ENCODE measurements at places on chromosomes 5 and 9. TPM values are rescaled to one million over a fixed set of nuclear protein-coding genes. Genes with fewer than 3 reads are reported as not detected.

Gene CKMT2
- not detected for total RNA-seq

Gene CDO1
- total RNA-seq: 0.18 TPM

Gene MEGF10
- not detected for total RNA-seq

Gene ABCA1
- 24.5 TPM for total RNA-seq

Gene BRD8
- total RNA-seq: 32.9 TPM

Gene GLDC
- 1.3 TPM for total RNA-seq

Gene IFNB1
- total RNA-seq: not detected

Gene AQP3
- 173 TPM for total RNA-seq

- DNase-seq: no peak
Observed at GRCh38 chr5:83364312-83365299, 106.9 kb upstream of the VCAN start.

GRCh38 chr5:5360941-5361520 lies 61.4 kb upstream of the ICE1 start:
- no peak for DNase-seq

DNA sequence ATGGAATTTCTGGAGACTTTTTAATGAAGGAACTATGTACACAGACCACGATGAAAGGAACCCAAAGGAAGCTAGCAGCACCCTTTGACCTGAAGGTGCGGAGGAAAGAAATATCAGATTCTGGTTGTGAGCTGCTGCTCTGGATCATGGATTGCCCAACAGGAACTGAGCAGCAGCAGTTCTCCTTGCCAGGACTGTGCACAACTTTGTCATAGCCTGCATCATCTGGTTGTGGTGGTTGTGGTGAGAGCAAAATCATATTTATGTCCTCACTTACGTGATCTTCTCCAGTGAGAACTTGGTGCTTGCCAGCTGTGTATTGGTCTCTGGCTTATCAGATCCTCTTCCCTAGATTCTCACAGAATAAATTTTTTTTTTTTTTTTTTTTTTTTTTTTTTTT lies 70.7 kb upstream of the LPAR1 start:
- DNase-seq: no peak

DNA sequence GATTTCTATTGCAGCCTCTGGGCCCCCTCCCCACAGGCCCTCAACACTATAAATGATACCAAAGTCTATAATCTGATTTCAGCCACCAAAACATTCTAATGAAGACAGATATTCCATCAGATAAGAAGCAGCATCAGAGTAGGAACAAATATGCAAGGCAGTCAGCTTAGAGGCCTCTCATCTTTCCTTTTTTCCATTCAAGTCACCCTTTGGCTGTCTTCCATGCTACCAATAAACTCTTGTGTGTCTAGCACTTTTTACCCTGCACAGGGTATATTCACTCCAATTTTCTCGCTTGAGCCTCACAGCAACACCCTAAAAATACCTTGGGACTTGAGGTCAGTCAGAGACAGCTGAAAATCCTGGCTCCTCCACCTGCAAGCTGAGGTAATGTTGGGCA lies 193.7 kb downstream of the BRINP1 start:
- DNase-seq: no peak

DNA sequence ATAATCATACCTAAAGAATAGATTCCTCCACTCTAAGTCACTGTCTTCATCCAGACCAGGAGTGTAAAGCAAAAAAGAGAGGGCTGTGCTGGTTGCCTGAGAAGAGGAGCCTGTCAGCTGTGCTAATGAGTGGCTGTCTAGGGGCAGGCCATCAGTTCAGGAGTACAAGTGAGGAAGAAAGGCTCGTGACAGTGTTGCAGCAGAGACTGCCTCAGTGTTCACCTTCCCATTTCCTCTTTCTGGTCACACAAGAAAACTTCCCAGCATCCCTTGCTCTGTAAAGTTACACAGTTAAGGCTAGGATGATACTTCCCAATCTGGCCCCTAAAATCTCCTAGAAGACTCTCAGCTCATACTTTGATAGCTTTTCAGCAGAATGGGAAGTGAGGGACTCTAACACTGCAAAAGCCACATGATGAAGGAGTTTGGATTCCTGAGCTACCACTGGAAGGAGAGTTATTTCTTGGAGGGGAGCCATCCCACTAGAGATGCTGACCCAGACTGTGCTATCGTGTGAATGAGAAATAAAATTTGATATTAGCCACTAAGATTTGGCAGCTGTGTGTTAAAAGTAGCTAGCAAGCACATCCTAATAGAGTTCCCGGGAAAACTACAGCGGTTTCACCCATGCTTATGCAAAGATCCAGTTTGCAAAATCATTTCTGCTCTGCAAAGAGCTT lies 67.1 kb downstream of the ADAMTS12 start:
- no peak for DNase-seq

GRCh38 chr5:172076761-172077244 lies 70.4 kb upstream of the FBXW11 start:
- no peak for DNase-seq

- DNase-seq: no peak
Observed at GRCh38 chr9:131263701-131264100, 12.6 kb downstream of the FAM78A start.

GRCh38 chr5:93599001-93599379 lies 16.0 kb downstream of the NR2F1 start:
- DNase-seq: no peak

DNA sequence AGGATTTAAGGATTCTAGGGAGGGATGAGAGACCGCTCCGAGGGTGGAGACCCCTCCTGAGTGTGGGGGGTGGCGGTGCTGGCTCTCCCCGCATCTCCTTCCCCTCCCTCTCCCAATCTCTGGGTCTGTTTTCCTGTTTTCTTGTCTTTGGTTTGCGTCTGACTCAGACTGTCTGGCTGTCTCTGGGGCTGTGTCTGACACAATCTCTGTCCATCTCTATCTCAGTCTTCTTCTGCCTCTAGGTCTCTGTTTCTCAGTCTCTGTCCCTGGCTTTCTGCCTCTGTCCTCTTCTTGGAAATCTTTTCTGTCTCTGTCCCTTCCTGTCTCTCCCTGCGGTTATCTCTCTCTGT lies 196 bp upstream of the GRM6 start:
- no peak for DNase-seq

DNA sequence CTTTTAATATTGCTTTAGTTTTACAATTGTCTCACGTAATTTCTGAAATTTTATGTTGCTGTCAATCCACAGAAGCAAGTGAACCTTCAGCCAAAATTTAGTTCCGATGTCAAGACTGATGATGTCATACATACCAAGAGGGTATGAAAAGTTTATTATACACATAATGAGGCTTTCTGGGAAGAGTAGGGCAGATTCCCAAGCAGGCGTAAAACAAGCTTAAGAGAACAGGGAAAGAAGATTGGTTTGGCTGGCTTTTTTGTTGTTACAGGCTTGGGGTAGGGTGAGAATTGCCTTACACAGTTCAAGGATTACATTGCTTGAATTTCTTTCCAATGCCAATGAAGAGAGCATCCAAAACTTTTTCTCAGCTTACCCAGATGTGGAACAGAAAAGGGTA lies 1962.9 kb upstream of the CDH6 start:
- no peak for DNase-seq

- no peak for DNase-seq
Observed at GRCh38 chr9:4324513-4324912, 24.6 kb upstream of the GLIS3 start.

DNA sequence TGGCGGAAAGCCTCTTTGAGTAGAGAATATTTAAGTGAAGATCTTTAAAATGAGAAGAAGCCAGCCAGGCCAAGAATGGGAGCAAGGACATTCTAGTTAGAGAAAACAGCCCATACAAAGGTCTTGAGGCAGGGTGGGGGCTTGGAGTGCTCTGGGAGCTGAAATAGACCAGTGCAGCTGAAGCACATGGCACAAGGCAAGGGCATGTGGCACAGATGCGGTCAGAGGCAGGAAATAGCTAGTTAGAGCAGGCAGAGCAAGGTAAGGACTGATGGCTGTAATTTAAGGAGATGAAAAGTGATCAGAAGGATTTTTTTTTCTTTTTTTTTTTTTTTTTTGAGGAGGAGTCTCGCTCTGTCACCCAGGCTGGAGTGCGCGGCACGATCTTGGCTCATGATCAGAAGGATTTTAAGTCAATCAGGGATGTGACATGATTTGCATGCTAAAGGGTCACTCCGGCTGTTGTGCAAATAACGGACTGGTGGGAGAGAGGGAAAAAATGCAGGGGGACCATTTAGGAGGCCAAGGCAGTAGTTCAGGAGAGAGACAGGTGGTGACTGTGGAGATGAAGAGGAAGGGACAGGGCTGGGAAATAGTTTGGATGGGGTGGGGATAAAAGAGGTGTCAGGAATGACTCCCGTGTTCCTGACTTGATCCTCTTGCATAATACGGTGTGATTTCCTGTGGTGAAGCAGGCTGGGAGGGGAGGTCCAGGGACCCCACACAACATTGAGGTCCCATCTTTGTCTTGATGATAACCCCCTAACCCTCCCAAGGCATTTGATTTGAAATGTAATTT lies 207.6 kb downstream of the HSPA4 start:
- DNase-seq: no peak

DNA sequence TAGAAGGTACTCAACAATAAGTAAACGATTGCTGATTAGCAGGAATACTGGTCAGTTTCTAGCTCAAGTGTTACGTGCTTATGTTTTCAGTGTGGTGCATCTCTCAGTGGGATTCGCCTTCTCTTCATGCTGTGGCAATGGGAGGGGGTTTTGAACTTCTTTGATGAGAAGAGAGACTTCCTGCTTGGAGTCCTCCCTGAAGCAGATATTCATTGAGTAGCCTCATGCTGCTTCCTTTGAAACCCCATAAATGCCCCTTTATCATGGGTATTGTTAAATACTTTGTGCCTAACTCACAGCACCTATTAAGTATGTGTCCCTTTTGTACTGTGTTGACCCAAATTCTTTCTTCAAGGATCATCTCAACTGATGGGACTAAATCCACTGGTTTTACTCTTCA lies 116.5 kb downstream of the DOCK8 start:
- DNase-seq: no peak

DNA sequence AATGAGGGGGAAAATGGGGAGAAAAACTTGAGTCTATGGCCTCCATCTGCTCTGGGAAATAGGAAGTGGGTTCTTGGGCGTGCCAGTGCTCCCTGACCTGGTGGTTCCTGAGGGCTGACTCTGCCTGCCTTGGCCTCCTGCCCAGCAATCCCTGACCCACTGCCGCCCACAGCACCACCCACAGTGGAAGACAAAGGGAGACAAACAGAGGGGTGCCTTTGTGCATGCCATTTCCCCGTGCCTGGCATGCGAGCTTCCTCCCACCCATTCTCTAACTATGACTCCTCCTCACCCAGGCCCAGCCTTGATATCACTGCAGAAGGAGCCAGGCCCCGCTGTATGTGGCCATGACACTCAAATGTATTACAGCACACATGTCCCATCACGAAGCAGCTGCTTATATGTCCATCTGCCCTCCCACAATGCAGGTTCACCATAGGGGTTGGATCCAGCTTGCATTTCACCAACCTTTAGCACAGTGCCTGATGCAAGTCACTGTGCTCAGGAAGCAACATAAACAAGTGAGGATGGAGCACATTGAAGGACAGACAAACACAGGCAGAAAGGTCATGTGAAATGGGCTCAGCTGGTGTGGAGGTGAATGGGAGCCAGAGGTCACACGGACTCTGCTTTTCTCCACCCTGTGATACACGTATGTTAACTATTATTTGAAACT lies 84.4 kb downstream of the ADRB2 start:
- peak; percentile 64 for DNase-seq

- no peak for DNase-seq
Observed at GRCh38 chr5:169052207-169052606, 248.7 kb downstream of the SLIT3 start.

DNA sequence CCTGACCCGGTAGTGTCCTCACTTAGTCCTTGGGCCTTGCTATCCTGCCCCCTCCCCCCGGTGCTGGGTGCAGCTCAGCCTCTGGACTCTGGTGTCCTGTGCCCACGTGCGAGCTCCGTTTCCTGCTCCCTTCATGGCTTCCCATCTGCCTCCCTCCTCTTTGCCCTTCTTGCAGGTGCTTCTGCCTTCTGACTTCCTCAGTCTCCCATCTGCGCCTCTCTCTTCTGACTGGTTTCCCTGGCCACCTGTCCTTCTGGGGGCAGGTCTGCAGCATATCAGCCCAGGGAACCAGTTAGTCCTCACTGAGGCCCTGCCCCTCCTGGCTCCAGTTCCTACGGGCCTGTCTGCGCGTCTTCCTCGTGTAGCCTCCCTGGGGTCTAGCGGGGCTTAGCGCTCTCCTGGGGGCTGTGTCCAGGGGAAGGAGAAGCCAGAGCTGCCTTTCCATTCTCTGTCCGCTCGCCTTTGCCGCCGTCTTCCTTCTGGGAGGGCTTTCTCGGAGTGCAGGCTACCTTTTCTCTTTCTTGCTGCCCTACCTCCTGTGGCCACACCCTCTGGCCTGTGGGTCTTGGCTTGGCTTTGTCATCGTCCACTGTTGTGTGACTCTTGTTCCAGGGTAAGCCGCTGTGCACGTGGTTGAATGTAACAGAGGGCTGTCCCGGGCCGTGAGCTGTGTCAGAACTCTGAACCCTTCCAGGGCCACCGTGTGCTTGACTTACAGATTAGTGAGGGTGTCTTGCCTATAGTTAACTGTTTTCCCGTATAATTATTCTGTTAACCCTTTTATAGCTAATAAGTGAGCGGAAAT lies 51.8 kb downstream of the EHMT1 start:
- no peak for DNase-seq

DNA sequence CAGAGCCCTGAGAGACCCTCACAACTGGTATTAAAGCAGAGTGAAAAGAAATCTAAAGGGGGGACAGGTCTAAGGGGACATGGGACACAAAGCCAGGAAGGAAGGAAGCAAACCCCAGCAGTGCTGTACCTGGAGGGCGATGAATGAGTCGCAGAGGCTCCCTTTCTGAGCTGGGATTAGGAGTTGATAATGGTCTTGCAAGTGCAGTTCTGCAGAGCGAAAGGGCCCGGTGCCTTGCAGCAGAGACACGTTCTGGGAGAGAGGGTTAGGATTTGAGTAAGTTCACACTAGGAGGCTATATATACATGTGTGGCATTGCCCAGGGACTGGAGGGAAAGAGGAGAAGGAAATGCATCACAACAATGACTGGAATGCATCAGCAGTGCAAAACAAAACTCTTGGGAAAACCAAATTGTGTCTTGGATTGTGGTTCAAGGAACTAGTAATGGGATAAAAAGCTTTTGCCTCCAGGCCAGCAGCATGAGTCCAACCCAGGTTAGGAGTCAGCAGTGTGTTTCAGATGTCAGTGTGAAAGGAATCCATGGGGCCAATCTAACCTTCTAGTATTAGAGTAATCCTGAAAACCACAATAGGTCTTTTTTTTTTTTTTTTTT lies 38.8 kb upstream of the LIFR start:
- peak; percentile 60 for DNase-seq

DNA sequence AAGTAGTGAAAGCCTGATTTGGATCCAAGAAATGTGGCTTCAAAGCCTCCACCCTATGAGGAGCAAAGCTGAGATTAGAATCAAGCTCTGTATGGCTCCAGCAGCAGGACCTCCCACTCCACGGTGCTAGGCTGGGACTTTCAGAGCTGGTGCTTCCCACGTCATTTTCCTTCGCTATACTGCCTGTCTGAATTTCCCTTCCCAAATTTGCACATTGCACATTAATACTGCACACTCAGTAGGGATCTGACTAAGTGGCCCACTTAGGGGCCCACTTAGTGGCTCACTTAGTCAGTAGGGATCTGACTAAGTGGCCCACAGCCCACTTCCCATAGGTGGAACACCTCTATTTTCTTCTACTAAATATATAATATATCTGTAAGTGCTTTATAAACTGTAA lies 14.1 kb upstream of the SPDL1 start:
- DNase-seq: no peak

GRCh38 chr9:68847765-68848164 lies 142.7 kb downstream of the PIP5K1B start:
- no peak for DNase-seq

GRCh38 chr9:14640294-14640693 lies 52.9 kb downstream of the ZDHHC21 start:
- DNase-seq: no peak

Measured in foreskin keratinocyte (primary cell).